ENCODE measurements at places on chromosomes 2 and 18.
A peak's percentile ranks its signal among the peaks of the same experiment; 100 is the strongest.

- DNase-seq, result no peak
Observed at GRCh38 chr2:5693287-5694201, 1.4 kb downstream of the SOX11 start.

DNA sequence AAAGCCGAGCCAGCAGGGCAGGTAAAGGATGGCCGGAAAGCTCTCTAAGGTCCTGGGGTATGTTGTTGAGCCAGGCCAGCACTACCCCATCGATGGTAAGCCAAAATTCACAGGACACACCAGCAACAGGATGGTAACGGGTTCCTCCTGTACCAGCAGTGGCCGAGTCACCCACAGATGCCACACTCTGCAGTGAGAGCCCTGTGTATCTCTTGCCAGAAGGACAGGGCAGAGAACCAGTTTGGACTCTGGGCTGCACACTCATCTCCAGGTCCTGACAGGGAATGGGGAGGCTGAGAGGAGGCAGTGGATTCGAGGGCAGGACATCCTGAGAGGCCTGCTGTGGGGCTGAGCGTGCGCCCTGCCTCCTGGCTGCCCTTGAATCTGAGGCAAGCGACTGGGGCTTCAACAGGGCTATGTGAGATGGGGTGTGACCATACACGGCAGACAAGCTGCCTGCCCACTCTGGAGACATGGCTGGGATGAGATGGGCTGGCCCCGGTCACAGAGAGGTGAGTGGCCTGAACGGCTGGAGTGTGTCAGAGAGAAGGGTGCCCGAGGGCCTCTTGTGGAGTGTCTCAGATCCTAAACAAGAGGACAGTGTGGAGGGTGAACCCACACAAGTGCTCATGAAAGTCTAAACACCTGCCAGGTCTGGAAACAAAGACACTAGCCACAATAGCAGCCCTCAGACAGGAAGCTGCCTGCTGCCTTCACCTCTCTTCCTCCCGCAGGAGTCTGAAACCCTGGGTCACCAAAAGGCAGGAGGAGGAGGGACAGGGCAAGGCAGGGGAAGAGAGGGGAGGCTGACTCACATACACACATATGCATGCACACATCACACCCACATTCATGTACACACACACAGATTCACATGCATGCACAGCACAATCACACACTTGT lies 182.3 kb downstream of the LOXHD1 start:
- no peak for DNase-seq

DNA sequence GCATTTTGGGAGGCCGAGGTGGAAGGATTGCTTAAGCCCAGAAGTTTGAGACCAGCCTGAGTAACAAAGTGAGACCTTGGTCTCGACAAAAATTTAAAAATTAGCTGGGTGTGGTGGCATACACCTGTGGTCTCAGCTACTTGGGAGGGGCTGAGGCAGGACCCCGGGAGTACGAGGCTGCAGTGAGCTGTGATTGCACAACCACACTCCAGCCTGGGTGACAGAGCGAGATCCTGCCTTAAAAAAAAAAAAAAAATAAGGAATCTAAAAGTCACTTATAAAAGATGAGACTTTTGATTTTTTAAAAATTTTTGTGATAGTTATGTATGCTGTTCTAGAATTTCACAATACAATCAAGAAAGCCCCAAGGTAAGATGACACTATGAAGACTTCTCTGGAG lies 33.1 kb downstream of the ID2 start:
- no peak for DNase-seq

DNA sequence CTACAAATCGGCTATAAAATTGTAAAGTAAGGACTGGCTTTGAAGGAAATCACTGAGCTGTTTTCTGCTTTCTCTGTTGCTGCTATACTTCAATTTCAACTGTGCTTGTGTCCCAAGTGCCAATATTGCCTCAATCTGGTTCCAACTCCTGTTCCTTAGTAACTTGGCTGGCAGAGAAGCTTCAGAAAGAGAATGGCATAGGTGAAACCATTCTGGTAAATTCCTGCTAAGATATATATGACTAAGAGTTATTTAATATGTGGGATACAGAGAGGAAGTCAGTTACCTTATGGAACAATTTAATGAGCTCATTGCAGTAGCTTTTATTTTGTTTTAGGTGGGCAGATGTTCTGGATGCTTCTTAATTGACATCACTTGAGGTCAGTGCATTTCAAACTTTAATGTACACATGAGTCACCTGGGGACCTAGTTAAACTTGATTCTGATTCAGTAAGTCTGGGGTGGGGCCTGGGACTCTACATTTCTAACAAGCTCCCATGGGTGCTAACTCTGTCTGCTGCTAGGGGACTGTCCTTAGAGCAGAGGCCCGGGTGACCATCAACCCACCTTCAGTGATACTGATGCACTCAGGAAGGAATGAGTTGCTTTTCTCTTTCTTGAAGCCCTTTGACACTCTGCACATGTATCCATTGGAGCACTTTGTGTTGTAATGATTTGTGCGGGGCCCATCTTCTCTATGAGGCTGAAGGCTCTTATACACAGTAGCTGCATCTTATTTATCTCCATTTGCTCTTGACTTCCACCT lies 47.6 kb downstream of the LIPG start:
- peak; percentile 12 for DNase-seq

GRCh38 chr18:8478968-8479370 lies 130.3 kb upstream of the RAB12 start:
- DNase-seq, result no peak

- DNase-seq, result no peak
Observed at GRCh38 chr2:3429066-3429610, 49.6 kb downstream of the TRAPPC12 start.

DNA sequence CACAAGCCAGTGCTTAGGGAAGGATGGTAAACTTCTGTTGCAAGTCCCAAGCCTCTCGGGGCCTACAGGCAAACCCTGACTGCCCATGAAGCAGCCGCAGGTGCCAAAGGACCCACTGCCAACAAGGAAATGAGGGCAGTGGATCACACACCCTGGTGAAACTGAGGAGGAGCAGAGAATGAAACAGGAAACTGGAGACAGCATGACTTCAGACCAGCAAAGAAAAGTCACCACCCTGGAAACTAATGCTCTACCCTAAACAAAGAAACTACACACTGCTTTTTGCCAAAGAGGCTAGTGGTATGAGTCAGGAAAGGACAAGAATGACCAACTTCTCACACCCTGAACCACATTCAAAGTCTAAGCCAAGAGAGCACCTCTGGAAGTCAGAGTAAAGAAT lies 97.2 kb downstream of the MYO5B start:
- no peak for DNase-seq
